ENCODE measurements at places on chromosomes 7 and 10. TPM values are rescaled to one million over a fixed set of nuclear protein-coding genes. Genes with fewer than 3 reads are reported as not detected.

- peak; percentile 74 for DNase-seq
These were observed 17.5 kb downstream of the ATP6V1F start for GRCh38 chr7:128879939-128880746.

DNA sequence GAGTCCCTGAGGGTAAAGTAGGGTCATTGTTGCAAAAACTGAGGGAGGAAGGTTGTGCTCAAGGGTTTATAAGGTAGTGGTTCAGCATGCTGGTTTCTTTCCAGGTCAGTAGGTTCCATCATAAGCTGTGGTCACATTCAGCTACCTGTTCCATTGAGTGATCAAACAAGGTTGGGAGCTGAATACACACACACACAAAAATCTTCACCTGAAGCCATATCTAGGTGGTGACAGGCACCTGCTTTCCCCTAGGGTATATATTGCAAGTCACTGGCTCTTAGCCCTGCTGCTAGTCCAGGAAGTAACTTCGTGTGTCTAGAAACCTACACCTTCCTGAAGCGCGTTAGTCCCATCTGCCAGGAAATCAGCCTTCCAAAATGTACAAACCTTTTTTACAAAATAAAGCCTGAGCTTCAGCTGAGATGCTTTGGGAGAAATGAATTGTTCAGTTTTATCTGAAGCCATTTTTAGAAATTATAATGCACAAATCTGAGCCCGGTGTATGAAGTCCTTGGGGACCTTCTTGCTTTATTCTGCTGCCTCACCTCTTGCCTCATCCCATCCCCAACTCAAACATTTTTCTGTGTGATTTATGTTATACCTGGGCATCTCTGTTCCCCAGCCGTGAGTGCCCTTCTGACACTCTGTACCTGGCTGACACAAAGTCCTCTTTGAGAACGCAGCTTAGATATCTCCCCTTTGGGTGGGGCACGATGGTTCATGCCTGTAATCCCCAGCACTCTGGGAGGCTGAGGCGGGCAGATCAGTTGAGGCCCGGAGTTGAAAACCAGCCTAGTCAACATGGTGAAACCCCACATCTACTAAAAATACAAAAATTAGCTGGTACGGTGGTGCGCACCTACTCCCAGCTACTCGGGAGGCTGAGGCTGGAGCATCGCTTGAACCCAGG is 10.6 kb upstream of the LAMTOR4 start:
- DNase-seq, result no peak

MCM10 gene
- 5.7 TPM for polyA plus RNA-seq

DNA sequence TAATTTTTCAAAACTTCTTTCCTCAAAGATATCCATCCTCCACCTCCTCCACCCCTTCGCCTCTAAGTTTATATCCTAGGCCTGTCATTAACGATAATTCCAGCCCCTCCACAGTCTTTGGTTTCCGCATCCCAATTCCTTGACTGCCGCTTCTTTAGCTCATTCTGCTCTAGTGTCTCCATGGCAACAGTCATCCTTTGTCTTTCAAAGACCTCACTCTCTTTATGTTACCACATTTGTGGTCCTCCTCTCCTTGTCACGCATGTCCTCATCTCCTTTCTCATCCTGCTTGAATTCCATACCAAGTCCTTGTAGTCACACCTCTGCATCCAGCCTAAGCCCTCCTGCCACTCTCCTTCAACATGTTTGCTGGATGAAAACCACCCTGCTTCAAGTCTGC is 511.2 kb upstream of the KLF6 start:
- no peak for DNase-seq

ERVW-1 gene
- polyA plus RNA-seq, result 0.49 TPM
